GM12865 (cell line): ENCODE measurements at places on chromosomes 1 and 21.

DNA sequence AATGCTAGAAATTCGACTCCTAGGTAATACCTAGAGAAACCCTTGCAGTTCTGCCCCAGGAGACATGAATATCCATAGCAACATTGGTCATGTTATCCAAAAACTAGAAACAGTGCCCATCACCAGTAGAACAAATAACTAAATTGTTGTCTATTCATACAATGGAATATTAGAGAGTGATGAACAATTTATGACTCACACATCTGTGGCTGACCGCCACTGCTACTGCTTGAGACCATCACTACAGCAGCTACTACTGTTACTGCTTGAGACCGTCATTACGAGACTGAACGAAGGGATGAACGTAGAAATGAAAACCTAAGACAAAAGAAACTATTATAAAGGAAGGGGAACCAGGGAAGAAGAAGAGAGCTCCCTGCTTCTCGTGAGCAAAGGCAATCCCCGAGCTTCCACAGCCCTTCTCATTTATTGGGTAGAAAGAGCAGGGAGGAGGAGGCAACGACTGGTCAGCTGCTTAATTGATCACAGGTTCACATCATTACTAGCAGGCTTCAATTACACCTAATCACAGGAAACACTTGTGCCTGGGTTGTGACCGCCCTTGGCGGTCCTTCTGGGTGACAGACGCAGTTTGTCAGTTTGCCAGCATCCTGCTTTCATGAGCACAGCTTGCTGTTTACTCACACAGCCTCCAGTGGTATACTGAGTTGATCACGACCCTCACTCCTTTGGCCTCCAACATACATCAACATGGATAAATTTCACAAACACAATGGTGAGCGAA, 14.1 kb upstream of the PADI4 start:
- DNase-seq = no peak

DNA sequence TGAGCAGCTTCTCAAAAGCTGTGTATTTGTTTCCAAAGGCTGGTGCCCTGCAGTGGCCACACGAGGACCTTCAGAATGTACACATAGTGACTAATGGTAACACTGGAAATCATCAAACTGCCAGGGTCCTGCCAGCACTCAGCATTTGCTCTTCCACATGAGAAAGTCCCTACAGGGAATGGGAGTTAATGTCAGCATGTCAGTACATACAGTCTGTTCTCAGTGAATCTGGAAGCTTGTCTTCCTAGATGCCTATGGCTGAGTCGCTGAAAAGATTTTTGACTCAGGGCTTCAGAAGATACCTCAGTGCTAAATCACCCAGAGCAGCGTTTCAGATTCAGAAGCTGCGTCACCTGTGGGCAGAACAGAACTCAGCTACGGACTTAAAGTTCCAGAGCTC, 108.2 kb downstream of the CDC7 start:
- DNase-seq = no peak

DNA sequence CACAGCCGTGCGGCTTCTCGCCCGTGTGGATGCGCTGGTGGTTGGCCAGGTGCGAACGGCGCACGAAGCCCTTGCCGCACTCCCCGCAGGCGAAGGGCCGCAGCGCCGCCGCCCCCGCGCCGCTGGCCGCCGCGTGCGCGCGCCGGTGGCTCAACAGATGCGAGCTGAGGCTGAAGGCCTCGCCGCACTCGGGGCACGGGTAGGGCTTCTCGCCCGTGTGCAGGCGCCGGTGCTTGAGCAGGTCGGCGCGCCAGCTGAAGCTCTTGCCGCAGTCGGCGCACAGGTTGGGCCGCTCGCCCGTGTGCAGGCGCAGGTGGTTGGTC, 24.9 kb downstream of the ZNF697 start:
- DNase-seq = no peak

- DNase-seq = no peak
These were observed 38.9 kb downstream of the EPRS1 start for GRCh38 chr1:220007438-220007837.

DNA sequence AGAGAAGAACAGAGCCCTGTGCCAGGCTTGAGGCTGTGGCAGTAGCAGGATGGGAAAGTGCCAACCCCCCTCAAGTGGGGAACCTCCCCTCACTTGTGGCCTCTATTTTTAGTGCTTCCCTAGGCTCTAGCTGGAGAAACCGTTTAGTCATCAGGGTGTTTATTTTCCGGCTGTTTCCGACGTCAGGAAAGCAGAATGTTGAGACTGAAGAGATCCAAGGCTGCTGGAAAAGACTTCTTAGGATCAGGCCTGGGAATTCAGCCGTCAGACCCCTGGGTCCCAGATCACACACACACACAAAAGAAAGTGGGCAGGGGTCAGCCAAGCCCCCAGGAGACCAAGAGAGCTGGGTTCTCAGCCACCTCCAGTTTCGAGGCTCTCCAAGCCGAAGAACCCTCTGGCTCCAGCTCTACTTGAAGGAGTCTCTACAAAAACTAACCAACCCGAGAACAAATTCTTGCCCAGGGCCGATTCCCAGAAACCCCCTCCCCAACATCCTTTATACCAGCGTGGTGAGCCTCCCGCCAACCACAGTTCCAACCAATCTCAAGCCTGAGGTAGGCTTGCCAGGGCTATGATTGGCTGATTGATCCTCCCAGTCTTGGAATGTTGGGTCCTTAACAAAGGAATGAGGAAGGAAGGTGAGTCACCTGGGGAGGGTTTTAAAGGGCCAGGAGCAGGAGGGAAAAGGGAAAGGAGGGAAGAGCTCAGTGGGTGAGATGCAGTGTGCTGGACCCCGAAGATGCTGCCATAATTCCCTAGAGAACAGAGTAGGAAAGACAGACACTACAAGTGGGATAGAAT, 2.5 kb upstream of the MEF2D start:
- no peak for DNase-seq

GRCh38 chr1:57591842-57592241, 168.0 kb upstream of the DAB1 start:
- no peak for DNase-seq

GRCh38 chr1:25707280-25708016, 90.9 kb downstream of the MAN1C1 start:
- no peak for DNase-seq

DNA sequence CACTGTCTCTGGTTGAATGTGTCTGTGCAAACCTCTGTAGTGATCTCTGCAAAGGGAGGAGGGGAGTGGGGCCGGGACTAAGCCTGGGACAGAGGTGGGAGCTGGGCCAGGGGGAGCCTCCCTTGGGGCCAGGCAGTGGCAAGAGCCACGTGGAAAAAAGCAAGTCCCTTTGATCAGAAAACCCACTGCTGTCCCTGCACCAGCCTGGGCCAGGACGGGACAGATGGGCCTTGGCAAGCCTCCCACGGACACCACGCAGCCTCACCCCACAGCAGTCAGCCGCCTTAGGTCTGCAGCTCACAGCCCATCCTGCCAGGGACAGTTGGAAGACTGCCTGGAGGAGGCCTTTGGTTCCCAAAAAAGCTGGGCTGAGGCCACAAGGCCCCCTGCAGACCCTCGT, 11.7 kb upstream of the TRAPPC10 start:
- no peak for DNase-seq

DNA sequence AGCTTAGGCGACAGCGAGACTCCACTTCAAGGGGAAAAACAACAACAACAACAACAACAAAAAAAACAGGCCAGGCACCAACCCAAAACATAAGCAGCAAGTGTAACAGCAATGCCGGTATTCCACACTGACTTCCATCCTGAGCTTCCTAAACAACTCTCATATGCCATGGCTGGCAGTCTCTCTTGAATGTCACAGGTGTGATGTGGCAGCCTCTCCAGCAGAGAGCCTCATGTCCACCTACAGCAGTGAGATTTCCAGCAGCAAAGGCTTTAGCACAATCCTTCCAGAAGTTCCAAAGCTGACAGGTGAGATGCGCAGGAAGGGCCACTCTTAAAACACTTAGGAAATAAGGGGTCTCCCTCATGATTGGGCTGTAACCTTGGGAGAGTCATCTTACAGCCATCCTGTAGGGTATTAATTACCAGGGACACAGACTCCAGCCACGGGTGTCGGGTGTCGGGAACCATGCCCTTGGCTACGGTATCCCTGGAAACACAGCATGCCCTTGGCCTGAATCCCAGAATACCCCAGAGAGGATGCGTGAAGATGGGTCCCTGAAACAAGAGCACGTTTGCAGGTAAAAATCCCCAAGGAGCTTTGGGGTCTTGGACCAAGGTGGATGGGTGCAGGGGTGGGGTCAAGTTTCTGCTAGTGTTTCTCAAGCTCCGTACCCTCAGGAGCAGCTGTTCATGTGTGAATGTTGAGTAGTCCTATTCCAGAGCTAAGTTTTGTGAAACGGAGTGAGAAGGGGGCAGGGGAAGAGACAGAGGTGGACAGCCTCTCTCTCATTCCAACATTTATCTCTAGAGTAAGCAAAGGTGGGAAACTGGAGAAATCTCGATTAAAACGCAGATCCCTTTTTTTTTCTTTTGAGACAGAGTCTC, 31.4 kb downstream of the CLSTN1 start:
- DNase-seq = no peak

DNA sequence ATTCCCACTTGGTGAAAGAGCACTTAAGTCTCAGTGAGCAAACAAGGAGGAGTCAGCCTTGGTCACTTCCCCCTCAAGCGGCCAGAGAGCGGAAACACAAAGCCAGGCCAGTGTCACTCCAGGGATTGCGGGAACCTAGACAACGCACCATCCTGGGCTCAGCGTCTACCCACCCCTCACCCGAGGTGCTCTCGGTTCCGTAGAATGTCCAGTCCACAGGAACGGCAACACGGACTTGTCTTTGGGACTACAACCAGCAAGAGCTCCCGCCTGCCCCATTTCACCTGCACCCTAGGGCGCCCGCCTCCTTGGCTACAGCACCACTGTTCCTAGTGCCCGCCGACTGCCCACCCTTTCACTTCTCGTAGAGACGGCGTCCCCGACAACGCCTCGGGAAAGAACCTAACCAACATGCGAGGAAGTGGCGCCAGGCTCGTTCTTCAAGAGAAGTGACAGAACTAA, 509 bp downstream of the GDAP2 start:
- DNase-seq = peak; percentile 65
